ENCODE measurements at places on chromosomes 16 and 17.

DNA sequence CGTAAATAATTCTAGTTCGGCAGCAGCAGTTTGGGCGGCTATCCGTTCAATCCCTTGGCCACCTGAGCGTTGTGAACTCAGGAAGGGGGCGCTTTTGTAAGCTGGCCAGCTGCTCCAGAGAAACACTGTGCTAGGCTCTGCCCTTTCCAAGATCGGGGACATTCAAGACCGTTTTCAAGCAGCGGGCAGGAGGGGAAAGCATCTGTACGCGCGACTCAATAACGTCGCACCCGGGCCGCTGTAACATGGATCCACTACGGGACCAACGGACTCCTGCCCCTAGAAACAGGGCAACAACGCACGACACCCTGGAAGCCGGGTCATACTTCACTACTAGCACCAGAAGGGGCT lies 463 bp downstream of the TOP2A start:
- DNase-seq = no peak

GRCh38 chr16:68664297-68664696 lies 19.2 kb downstream of the CDH3 start:
- DNase-seq = no peak

DNA sequence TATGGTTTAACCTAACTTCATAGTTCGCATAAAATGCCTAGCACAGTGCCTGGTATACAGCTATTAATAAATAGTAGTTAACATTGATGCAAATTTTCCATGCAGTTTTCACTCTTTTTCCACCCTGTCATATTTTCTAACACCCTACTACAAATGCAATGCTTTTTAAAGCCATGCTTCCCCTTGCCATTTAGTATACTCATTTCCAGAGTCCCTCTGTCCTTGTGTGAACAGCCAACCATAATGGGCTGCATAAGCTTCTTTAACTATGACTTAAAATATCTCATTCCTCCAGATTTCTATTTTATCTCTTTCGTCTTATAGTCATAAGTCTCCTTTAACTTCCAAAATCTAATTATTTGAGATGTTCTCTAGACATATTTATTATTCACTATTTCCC lies 284.1 kb downstream of the GRIN2A start:
- DNase-seq = no peak

- DNase-seq = no peak
Observed at GRCh38 chr16:53147500-53148065, 92.8 kb downstream of the CHD9 start.

- no peak for DNase-seq
Observed at GRCh38 chr16:27321013-27321915, 7.5 kb downstream of the IL4R start.

- no peak for DNase-seq
Observed at GRCh38 chr17:79525793-79526677, 84.8 kb downstream of the RBFOX3 start.

Measured in effector memory CD4-positive, alpha-beta T cell (primary cell).